Activated CD4-positive, alpha-beta memory T cell treated with anti-CD3 and anti-CD28 coated beads, Interleukin-2, amount 10 ng/mL, durations not matched to agents 7 days and 5 days (primary cell): ENCODE measurements at places on chromosomes 11 and 22. TPM values are rescaled to one million over a fixed set of nuclear protein-coding genes. Genes with fewer than 3 reads are reported as not detected.

- no peak for DNase-seq
These were observed 121.2 kb downstream of the TRIM44 start for GRCh38 chr11:35783809-35784208.

- no peak for DNase-seq
These were observed 31.1 kb downstream of the GRAMD4 start for GRCh38 chr22:46651316-46651715.

Gene SSTR3
- total RNA-seq, result 3.4 TPM

Gene HPX
- total RNA-seq, result not detected

Gene CRYBB2
- total RNA-seq, result not detected

GRCh38 chr11:94791216-94791889 is 23.2 kb downstream of the AMOTL1 start:
- no peak for DNase-seq

DNA sequence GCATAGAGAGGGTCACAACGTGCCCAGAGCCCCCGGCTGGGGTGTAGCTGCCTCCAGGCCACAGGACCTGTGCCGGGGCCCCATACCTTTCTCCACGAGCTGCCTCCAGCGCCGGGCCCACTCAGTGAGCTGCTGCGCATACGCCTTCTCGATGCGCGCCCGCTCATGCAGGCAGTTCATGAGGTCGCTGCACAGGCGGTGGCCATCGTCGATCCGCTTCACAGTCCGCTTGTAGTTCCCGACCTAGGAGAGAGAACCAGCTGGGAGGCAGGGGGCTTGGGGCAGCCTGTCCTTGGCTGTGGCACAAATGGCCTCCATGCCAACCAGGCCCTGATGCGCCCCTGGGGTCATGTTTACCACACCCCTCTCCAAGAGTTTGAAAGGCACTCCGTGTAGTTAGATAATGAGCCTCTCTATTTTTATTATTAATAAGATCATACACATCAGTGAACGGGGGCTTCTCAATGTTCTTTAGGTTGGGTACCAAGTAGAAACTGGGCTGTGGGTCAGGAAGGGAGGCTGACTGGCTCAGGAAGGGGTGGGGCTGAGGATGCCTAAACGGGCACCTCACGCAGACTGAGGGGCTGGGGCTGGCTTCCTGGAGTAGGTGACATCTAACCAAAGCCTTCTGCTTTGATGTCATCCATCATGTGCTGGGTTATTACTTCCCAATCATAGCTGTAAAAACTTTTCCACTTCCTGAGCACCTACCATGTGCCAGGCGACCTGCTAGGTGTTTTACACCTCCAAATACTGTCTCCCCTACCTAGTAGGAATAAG is 36.5 kb upstream of the ARFGAP3 start:
- DNase-seq, result peak; percentile 57

DNA sequence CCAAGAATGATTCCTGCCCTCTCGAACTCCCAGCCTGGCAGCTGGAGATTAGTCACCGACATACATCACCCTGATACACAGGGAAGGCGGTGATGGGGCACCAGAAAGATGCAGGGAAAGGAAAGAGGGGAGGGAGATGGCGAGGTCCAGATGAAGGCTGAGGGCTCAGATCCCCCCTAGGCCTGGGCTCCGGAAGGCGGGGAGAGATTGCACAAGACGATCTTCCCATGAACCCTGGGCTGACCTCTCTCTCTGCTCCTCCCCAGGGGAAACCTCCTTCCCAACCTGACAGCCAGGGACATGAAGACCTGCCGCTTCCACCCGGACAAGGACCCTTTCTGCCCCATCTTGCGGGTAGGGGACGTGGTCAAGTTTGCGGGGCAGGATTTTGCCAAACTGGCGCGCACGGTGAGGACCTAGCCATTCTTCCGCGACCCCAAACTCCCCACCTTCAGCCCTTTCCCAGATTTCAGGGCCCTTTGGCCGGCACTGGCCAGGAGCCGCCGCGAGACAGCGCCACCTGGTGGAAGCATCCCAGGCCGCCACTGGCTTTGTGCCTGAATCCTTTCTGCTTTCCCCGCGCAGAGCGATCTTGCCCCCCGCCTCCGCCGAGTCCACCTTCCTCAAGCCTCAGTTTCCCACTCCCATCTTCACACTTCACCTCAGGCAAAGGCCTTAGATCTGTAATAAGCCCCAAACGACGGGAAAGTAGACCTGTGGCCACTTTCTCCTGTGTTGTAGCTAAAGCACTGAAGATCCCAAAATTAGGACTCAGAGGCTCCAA is 11.5 kb downstream of the P2RX3 start:
- peak; percentile 62 for DNase-seq

DNA sequence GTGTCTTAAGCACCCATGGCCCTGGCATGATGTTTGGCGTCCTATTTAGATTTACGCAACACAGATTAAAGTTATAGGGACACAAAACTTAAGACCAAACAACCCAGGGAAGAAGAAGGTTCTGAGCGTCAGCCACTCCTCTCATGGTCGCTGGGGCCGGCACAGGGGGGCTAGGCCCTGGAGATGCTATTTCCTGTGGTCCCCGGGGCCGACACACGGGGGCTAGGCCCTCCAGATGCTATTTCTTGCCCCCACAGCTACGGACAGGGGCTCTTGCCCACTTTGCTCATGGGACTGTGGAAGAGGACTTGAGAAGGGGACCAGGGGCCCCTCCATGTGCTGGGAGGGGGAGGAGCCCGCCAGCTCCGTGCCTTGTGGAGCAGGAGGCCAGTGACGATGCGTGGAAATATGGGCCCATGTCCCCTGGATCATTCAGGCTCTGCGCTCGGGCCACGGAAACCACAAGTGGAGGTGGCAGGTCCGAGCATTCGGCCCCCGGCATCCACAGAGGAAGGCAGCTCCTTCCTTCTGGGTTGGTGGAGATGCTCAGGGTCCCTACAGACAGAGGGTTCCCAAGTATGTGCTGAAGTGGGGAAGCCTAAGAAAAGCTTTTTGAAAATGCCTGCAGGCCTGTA is 711.1 kb downstream of the BRD1 start:
- no peak for DNase-seq

- DNase-seq, result no peak
These were observed 17.7 kb upstream of the ZBED5 start for GRCh38 chr11:10875430-10876021.

GRCh38 chr11:62433141-62433903 is 14.5 kb downstream of the SCGB1A1 start:
- no peak for DNase-seq

Gene IGSF9B
- total RNA-seq, result 70.8 TPM

Gene CADM1
- 1.7 TPM for total RNA-seq

Gene OR8D4
- total RNA-seq, result not detected

DNA sequence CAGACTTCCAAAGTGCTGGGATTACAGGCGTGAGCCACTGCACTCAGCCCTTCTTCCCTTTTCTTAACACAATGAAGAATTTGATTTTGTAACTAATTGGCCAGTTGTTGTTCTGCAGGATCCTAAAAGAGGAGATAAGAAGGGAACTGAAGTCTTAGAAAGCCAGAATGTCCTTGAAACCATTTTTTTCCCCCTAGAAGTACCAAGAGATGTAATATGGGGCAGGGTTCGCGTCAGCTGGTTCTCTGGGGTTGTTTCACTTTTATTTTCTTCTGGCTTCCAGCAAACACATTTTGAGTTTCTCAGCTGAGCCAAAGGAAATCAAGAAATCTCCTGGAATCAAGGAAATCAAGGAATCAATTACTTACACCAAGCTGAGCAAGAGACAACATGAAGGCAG is 7.6 kb upstream of the NUCB2 start:
- no peak for DNase-seq

Gene HBE1
- not detected for total RNA-seq
